ENCODE measurements at places on chromosomes 11 and 22.

DNA sequence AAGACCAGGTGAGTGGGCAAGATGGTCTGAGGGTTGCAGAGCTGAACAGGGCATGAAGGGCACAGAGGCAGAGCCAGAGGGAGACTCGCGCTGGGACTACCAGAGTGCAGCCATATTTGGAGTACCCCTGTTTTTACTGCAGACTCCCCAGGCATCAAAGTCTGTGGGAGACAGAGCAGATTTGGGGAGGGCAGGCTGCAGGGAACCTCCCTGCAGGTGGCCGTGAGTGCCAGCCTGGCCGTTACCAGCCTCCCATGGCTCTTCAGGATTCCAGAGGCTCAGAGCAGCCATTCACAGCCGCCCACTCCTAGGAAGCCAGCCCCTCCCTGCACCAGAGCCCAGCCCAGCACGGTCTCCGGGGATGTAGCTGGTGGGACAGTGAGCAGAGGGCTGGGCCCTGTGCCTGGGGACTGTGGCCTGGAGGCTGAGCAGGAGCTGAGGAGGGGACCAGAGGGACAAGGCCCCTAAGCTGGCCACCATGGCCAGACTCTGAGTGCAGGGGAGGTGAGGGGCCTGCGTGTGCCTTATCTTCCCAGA is at the start of gene SEPTIN3:
TSS of gene SEPTIN3 (plus strand) at position 334 of the 537 bp plus-strand sequence. CDS start 2,050 bp downstream, outside the sequence.
- DNase-seq, result no peak

DNA sequence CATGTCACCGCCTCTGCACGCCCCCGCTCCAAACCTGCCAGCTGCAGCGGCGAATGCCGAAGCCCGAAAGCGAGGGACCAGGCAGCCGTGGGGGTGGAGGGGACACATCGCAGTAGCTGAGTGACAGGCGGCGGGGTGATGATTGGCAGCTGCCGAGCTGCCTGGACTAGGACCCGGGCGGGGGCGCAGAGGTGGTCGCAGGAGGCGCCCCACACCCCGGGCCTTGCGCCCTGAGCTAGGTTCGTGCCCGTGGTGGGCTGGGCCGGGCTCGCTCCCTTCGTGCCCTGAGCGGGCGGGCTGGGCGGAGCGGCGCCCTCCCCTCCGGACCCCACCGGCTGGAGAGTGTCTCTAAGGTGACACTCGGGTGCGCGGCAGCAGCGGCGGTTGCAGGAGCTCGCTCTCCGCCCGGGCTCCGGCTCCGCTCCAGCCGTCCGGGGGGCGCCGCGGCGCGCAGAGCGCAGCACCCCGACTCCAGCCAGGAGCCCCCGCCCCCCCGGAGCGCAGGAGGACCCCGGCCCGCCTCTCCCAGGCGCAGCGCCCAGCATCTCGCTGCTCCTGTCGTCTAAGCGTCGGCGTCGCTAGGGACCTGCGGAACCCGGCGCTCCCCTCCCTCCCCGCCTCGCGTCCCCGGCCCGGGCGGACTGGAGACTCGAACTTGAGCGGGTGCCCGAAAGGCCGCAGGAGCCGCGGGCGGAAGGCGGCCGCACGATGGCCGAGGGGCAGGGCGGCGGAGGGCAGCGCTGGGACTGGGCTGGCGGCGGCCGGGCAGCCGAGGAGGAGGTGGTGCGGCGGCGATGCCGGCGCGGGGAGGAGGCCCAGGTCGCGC is 14.5 kb upstream of the DGKZ start:
- no peak for DNase-seq

- no peak for DNase-seq
Observed at GRCh38 chr22:41469218-41469851, 418 bp downstream of the ACO2 start.

DNA sequence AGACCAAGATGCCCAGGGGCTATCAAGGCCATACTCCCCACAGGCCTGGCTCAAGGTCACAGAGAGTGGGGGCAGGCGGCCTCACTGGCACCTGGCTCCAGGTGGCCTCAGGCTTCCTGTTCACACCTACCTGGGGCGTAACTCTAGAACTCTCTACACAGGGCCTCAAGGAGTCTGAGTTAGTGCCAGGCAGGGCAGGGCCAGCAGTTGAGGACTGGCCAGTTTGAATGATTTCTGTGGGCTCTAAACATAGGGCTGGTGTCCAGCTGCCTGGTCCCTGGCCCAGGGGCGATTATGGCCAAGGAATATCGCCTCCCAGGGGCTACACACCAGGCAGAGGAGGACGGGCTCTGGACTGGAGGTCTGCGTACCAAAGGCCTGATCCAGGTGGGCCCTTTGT is 79.2 kb downstream of the WNT7B start:
- DNase-seq, result no peak

GRCh38 chr11:117579161-117579560 is 217.9 kb downstream of the DSCAML1 start:
- DNase-seq, result no peak

- no peak for DNase-seq
Observed at GRCh38 chr11:14248580-14248981, 110.4 kb downstream of the RRAS2 start.

GRCh38 chr22:43851058-43851978 is 11.0 kb downstream of the SULT4A1 start:
- no peak for DNase-seq
